Stimulated activated CD8-positive, alpha-beta memory T cell treated with anti-CD3 and anti-CD28 coated beads, Interleukin-2, amount 100 ng/mL, for 1 hour (primary cell): ENCODE measurements at places on chromosomes 2 and 18.

GRCh38 chr2:189412330-189412953, 28.8 kb upstream of the WDR75 start:
- peak; percentile 10 for DNase-seq

DNA sequence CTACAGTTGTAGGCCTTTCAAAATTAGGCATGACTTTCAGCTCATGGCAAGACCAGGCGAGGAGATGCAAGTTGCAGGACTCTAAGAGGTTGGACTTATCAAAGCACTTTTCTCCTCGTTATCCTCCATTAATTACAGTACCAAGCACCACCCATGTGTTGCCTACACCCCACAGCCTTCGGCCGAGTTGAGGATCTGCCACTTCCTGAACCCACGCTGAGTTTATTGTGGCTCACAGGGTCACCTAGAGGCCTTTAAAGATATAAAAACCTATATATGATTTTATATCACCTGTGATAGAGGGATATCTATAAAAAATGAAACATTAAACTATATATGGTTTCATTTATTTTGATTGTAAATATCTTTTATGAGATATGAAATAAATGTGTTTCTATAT, 2.6 kb downstream of the UGT1A10 start:
- DNase-seq, result no peak

GRCh38 chr2:214377286-214377624, 33.6 kb upstream of the VWC2L start:
- no peak for DNase-seq

GRCh38 chr2:66443186-66443978, 8.5 kb downstream of the MEIS1 start:
- no peak for DNase-seq

DNA sequence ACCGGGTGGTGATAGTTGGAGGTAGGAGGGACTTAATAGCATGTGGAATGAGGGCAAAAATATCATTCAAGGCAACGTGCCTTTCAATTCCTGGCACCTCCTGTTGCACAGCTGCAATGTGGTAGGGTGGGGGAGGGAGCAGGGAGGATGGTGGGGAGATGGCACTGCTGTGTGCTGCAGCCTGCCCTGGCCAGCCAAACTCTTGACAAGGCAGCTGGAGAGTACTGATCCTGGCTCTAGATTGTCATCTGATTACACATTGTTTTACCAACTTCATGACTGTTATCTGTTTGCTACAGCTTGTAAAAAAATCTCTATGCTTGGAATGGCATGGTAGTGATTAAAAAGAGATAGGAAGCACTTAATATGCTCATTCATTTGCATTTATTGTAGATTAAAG, 47.7 kb downstream of the PLCL1 start:
- DNase-seq, result no peak

GRCh38 chr2:85158559-85159273, 25.5 kb downstream of the TCF7L1 start:
- no peak for DNase-seq

GRCh38 chr18:7164323-7165004, 46.9 kb upstream of the LAMA1 start:
- no peak for DNase-seq

DNA sequence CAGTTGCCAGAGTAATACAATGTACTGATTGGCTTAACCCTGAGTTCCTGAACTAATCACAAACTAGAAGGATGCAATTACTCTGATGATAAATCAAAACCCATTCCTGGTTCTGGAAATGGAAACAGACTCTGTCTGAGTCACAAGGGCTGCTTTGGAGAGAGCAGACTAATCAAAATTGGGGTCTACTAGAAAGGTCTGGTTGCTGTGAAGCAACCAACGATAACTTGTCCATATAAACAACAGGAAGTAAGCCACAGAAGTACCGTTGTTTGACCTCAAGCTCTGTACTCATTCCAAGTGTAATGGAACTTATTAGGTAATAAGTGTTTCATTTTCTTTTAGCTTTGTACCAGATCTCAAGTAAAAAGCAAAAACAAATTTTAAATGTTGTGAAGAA, 49.7 kb downstream of the RASGRP3 start:
- no peak for DNase-seq

- no peak for DNase-seq
These were observed 72.1 kb upstream of the RGPD5 start for GRCh38 chr2:109722026-109722425.

- DNase-seq, result no peak
These were observed 18.7 kb upstream of the ATOH8 start for GRCh38 chr2:85734942-85735608.
